Sigmoid colon (tissue), 7 donors: ENCODE measurements at places on chromosomes 1 and 21.
A peak's percentile ranks its signal among the peaks of the same experiment; 100 is the strongest.

- DNase-seq = no peak
These were observed 18.8 kb downstream of the SSBP3 start for GRCh38 chr1:54387419-54387818.

- DNase-seq = no peak
These were observed 45.8 kb downstream of the SLC25A24 start for GRCh38 chr1:108154314-108154713.

GRCh38 chr1:8154621-8155052 is 128.5 kb upstream of the ERRFI1 start:
- no peak for DNase-seq

DNA sequence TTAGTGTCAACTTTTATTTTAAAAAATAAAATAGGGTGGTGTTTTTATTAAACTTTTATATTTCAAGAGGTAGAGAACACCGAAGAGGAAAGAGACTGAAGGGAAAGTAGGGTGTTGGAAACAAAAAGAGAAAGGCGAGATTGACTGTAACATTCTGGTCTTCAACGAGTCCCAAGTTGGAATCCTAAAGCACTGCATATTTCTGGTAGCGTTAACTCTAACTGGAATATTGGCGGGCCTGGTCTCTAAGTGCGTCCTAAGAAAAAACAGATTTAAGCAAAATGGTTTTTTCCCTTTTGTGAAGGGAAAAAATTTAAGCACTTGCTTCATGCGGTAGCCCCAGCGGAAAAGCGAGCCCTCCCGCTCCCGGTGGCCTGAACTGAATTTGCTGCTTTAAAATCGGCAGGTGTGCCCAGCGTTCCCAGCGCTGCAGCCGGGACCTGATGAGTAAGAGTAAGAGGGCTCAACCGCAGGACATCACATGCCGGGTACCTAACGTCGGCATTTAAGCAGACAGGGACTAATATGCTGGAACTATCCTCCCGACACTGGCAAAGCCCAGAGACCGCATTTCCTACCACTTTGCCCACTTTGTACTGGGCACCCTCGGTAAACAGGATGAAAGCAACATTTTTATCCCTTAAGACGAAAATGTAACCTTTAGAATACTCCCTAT is 30.5 kb upstream of the NFIA start:
- DNase-seq = peak; percentile 76

GRCh38 chr1:69076631-69077030 is 491.1 kb upstream of the LRRC7 start:
- no peak for DNase-seq

- DNase-seq = no peak
These were observed 801 bp downstream of the TRAF5 start for GRCh38 chr1:211327346-211327921.

GRCh38 chr1:67429011-67429527 is 1.1 kb downstream of the SERBP1 start:
- no peak for DNase-seq

- DNase-seq = no peak
These were observed 97.1 kb downstream of the ARHGEF10L start for GRCh38 chr1:17636612-17637011.

- DNase-seq = no peak
These were observed 3.5 kb upstream of the TIAM1 start for GRCh38 chr21:31347435-31348032.

- no peak for DNase-seq
These were observed 52.8 kb upstream of the GNG4 start for GRCh38 chr1:235702412-235702811.

GRCh38 chr1:220787069-220787619 is 431 bp downstream of the MTARC1 start:
- DNase-seq = peak; percentile 64

- DNase-seq = no peak
These were observed 190.1 kb downstream of the HLX start for GRCh38 chr1:221069178-221069903.

DNA sequence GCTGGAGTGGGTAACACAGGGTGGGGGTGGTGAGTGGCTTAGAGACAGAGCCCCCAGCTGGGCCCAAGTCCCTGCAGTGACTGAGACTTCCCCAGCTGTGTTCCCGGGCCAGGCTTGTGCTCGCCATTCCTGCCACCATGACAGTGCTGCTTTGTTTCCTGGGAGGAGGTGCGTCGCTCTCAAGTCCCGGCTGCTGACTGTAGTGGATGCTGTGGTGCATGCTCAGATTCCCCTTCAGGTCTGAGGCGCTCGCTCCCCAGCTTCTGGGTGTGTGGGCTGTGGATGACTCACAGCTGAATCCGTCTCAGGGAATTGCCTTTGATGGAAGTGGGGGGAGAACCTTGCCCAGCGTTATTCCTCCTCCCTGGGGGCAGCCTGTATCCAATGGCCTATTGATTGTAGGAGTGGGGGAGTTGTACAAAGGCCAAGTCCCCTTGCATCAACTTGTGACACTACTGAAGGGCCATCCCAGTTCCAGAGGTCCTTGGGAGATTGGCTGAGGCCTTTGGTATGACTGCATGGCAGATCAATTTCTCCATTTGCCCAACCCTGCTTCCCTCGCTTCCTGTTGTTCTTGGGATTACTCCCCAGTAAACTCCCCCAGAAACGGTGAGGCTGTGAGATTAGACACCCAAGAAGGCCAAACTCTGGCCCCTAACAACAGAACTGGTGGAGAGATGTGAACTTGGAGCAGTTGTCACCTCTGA is 17.8 kb upstream of the POU3F1 start:
- DNase-seq = no peak

DNA sequence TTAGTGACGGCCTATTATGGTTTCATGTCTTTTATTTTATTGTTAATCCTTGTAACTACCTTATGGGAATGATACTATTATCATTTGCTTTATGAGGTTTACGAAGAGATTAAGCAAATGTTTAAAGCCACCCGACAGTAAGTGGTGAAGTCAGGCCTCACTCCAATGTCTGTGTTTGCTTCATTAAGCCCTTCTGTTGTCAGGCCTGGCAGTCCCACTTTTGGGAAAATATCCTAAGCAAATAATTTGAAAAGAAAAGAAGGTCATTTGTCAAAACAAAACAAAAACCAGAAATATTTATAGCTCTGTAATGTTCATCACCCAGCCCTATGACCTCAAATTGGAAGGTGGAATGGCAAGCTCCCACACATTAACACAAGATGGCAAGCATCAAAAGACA is 40.7 kb upstream of the USP24 start:
- DNase-seq = no peak

- no peak for DNase-seq
These were observed 103.9 kb downstream of the EBNA1BP2 start for GRCh38 chr1:43067977-43068751.

DNA sequence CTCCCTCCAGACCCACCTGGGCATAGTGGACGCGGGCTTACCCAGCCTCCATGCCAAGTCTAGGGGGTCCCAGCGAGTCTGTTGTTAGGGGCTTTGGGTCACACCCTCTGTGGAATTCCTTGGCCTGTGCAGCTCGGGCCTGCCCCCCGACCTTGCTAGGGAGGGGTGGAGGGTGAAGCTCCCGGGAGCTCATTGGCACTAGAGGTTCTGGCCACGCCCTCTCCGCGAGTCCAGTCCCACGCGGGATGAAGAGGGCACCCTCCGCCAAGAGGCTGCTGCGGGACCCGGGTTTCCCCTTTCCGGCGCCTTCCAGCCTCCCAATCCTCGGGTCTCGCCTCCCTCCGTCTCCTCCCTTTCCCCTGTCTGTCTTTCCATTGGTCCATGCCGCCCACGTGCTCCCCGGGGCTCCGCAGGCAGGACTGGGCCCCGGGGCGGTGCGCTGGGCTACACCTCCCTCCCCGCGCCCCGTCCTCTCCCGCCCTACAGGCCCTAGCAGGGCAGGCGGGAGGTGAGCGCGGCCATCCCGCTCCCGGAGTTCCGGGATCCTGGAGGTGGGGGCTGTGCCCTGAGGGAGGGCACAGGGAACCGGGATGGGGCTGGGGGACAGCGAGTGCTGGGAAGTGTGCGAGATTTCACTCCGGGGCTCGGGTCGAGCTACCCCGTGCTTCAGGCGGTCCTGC is 3.5 kb downstream of the RUSC1 start:
- peak; percentile 98 for DNase-seq

- DNase-seq = no peak
These were observed 40.3 kb downstream of the KIF1B start for GRCh38 chr1:10250663-10251062.

DNA sequence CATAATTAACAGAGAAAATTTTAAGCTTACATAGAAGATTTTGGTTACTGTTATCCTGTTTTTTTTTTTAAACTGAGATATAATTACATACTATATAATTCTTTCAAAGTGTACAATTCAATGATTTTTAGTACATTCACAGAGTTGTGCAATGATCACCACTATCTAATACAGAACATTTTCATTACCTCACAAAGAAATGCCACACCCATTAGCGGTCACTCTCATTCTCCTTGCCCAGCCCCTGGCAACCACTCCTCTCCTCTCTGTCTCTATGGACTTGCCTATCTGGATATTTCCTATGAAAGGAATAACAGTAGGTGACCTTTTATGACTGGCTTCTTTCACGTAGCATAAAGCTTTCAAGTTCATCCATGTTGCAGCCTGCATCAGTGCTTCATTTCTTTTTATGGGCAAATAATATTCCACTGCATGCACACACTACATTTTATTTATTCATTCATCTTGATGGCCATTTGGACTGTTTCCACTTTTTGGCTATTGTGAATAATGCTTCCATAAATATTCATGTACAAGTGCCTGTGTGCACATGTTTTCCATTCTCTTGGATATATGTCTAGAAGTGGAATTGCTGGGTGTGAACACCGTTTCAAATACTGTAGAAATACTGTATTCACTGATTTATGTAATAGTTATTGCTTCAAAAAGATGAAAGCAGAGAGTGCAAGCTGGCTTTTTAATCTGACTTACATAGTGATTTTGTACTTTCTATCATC is 26.5 kb downstream of the TAF5L start:
- no peak for DNase-seq

DNA sequence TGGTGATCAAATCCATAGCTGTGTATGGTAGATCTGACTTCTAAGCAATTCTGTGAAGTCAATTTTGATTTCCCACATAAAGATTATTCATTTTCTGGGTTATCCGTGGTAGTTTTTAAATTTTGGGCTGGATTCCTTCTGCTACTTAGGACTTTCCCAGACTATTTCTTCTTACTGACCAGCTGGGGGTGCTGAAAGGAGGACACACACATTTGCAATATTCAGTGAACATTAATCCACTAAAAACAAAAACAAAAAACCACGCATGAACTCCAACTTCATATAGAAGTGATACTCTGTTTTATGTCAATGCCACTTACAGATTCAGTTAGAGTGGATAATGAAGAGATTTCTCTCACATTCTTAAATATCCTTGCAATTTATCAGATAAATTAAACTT is 105.4 kb downstream of the KCTD3 start:
- DNase-seq = no peak

- DNase-seq = no peak
These were observed 14.6 kb upstream of the PAPPA2 start for GRCh38 chr1:176448340-176448739.

GRCh38 chr1:209187589-209187988 is 395.9 kb upstream of the CAMK1G start:
- no peak for DNase-seq

DNA sequence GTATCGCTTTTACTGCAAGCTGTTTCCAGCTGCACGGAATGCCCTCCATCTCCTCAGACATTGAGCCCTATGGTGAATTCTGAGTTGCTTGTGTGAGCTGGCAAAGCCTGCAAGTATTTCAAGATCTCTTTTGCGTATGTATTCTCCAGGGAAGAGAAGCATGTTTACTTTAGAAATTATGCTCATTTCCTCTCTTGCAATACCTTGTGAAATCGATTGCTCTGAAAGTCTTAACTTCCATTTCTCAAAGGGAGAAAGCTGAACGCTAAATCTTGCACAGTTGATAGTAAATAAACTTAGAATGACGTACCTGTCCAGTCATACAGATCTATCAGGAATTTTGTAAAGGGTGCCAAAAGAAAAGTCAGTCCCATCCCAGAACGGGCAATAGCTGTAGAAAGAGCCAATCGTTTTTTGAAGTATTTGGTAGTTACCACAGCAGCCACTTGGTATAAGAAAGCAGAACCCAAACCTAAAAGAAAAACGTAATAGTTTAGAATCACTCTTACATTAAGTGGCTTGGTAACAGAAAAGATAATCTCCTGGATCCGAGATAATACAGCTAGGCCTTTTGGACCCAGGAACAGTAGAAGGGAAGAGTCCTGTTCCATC is 10.0 kb downstream of the SLC16A4 start:
- no peak for DNase-seq

DNA sequence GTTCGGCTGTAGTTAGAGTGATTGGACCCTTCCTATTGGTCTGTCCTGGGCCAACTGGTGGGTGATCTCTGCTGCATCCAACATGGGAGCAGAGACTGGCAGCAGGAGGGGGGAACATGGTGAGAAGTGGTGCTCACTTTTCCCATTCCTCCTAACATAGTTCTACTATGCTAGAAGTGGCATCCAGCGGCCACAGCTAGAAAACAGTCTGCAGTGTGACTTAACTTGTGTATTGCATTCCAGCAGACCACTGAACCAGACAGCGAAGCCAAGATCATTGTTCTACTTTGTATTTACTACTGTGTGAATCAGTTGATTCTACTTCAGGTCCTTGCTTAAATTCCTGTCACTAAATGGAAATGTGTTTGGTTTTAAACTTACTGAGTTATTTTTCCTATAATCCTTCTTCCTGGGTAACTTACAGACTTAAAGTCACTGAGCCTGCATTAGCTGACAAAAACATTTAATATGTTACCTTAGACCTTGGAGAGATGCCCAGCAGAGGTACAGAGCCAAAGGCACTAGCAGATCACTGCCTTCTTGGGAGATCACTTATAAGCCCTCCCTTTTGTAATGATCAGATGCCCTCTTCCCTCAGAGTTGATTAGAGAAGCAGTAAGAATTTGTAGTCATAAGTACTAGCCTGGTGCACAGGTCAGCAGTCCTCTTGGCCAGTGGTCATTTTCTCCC is 8.2 kb downstream of the FABP3 start:
- no peak for DNase-seq

GRCh38 chr1:67948151-67949080 is 102.0 kb downstream of the DIRAS3 start:
- no peak for DNase-seq
